CD8-positive, alpha-beta T cell (primary cell): ENCODE measurements at places on chromosomes 2 and 18.

- no peak for DNase-seq
These were observed 15.3 kb downstream of the STON1 start for GRCh38 chr2:48545244-48545643.

- DNase-seq: peak; percentile 13
These were observed 633.2 kb upstream of the PKDCC start for GRCh38 chr2:41414486-41415230.

DNA sequence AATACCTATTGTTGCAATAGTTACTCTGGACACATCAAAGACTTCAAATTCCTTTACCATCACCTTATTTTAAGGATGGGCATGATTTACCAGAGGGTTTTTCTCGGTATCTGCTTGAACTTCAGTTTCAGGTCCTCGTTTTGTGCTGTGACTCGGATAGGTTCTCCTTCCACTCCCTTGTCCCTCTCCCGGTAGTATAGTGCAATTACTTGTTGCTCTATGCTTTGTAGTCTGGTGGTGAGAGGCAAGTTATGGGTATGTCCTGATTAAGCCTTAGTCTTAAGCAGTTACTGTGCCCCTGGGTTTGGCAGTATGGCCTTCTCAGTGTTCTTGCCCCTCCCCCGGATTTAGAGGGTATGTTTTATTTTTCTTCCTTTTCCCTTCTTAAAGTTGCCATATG lies 96.6 kb downstream of the RHBDD1 start:
- no peak for DNase-seq

DNA sequence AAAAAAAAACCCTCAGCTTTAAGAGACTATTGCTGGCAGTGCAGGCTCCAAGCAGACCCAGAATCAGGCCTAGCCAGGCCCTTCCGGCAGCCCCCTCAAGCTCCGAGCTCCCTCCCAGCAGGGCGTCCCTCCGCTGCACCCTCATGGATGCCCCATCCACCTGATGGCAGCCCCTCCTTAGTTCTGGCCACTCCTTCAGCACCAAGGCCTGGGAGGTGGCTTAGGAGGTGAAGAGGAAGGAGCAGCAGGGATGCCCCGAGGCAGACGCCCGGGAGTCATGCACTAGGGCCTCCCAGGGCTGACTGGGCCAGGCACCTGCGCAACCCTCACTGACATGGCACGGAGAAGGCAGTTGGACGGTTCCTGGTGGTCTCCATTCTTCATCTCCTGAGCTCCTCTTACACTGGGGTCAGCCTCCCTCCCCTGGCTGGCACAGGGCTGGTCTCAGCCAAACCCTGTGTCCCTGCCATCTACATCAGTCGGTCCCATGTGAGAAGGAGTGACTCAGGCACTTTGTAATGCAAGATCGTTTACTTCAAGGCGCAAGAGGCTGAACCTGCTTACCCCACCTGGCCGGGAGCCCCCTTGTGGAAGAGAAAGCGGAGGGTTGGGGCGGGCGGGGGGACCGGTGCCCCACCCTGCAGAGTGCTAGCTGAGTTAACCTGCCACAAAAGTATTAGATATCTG lies 53.5 kb upstream of the ID2 start:
- DNase-seq: no peak

GRCh38 chr2:33652830-33653229 lies 53.7 kb upstream of the FAM98A start:
- DNase-seq: no peak

DNA sequence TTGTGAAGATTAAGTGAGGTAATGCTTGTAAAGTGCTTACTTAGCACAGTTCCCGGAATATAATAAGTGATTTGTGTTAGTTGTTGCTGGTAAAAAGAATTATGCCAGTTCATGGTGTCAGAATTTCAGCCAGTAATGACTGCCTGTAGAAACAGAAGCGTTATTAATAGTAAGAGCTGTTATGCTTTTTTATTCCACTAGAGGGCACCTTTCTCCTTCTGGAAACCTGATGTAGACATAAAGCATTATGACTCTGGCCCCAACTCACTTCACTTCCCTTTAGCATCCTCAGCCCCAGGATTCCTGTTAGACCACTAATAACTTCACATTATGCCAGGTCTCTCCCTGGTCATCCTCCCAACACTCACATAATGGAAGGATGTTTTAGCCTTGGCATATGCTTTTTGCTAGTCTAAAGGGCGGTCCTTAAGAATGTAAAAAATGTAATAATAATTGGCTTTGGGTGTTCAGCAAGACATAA lies 34.9 kb downstream of the C18orf54 start:
- no peak for DNase-seq

GRCh38 chr2:122028371-122029100 lies 273.1 kb downstream of the TSN start:
- no peak for DNase-seq

DNA sequence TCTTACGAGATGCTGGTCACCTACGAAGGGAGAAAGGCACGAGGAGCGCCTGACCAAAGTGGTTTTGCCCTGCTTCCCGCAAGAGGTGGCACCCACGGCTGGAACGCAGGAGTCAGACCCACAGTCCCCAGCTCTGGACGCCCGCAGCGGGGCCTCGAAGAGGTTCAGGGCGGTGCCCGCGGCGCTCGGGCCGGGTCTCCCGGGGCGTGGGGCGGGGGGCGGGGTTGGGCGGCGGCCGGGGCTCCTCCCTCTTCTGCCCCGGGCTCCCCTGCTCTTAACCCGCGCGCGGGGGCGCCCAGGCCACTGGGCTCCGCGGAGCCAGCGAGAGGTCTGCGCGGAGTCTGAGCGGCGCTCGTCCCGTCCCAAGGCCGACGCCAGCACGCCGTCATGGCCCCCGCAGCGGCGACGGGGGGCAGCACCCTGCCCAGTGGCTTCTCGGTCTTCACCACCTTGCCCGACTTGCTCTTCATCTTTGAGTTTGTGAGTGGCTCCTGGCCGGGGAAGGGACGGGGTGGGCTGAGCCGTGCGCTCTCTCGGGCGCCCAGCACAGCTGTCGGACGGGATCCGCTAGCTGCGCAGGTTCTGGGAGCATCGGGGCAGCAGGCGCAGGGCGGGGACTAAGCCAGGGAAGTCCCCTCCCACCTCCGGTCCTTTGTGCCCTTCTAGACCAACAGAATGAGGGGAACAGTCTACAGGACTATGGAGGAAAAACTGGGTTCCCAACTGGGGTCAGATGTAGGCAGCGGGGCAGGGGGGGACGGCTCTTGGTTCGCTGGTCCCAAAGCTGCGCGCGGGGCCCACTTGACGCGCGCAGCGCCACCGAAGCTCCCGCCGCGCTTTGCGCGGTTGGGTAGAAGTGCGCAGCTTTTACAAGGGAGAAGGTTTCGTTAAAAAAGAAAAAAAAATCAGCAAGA lies at the start of gene MAL:
Gene MAL, plus strand, starts transcription at position 303 of the 914 bp plus-strand sequence. Its CDS starts 85 bp downstream, at position 388.
- peak; percentile 85 for DNase-seq

DNA sequence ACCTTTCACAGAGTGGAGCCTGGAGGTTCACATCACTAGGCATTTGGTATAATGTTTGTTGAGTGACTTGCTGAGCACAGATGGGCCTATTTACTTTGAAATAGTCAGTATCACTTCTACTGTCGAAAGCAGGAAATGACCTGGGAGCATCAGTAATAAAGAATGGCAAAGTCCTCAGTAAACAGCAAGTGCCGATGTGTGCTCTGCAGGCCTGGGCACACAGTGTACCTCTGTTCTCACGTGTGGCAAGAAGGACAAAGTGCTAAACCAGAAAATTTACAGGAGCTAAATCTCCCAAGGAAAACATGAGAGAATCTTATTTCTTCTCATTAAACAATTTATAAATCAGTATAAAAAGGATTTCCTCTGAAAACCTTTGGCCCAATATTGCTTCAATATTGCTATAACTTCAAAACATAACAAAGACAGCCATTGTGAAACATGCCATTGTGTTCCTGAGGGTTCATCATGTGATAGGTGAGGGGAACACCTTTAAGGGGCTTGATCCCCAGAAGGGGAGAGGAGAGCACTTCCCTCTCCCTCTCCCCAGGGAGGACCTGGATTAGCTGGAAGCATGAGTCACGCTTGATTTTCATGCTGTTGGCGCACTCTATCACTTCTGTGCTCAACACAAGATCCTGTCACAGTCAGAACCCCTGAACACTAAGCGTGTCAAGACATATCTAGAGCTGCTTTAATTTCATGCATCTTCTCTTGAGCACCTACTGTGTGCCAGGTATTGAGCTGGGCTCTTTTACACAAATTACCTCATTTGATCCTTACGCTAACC lies 131.5 kb upstream of the SMAD2 start:
- DNase-seq: no peak

DNA sequence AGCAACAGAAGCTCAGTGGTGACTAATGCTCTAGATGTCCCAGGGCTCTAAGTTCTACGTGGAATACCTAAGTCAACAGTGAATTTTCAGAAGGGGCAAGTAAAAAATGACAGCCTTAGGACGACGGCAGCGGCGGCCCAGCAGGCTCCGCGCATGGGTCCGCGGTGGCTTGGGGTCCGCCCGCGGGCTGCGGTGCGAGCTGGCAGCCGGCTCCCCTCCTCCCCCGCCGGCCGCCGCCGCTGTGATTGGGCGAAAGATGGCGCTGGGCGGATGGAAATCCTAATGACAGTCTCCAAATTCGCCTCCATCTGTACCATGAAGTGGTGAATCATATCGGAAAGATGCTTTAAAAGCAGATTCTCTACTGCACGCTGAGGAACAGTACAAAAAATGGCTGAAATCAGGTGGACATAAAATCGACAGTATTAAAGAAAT lies 74.7 kb downstream of the HNRNPLL start:
- no peak for DNase-seq

DNA sequence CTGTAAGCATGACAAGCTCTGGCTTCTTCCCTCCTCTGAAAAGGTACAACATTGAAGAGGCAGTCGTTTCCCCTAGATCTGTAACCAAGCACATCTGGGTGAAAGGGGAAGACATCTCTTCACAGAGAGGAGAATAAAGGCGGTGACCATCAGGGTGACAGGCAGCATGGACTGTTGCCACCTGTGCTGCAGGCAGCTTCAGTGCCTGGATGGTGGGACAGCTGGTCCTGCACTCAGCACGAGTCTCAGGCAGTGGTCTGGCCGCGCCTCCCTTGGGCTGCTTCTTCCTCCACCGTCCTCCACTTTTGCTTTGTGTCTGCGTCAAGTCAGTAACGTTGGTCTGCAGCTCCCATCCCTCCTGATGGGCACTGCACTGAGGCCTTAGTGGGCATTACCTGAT lies 264.4 kb downstream of the NEDD4L start:
- DNase-seq: no peak

DNA sequence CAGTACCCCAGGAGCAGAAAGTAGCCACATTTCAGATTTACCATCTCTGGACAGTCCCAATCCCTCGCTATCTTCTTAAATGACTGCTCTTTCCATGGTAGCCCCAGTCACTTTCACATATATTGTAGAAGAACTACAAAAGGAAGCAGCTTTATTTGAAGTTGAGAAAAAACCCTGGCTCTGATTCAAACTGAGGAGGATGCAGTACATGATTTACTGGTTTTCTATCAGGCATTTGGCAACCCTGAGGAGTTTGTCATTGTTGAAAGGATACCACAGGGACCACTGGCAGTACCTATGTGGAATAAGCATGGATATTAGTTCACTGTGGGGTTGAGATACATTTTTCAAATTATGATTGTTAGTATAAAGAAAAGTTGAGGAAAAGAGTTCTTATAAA lies 640.9 kb upstream of the SETBP1 start:
- no peak for DNase-seq

DNA sequence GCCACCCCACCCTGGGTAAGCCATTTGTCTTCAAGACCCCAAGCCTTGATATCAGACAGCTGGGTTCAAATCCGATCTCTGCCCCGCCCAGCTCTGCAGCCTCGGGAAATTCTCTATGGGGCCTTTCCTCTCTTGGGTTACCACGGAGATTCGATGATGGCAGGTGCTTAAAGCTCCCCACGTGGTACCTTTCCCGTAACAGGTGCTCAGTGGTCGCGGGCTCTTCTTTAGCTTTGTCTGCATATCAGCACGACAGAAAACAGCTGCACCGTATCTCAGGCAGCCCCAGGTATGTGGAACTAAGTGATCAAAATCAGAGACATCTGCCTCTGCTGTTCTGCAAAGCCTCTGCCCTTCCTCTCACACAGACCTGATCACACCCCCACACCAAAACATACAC lies 37.4 kb downstream of the TTC32 start:
- no peak for DNase-seq

GRCh38 chr2:112185131-112185530 lies 46.9 kb downstream of the FBLN7 start:
- no peak for DNase-seq
